ENCODE measurements at places on chromosomes 1 and 21.

- no peak for DNase-seq
Observed at GRCh38 chr1:34167389-34167788, 2.4 kb upstream of the CSMD2 start.

GRCh38 chr21:41477641-41478318 lies 30.2 kb downstream of the TMPRSS2 start:
- DNase-seq, result no peak

GRCh38 chr1:164562061-164562460 lies 3.1 kb downstream of the PBX1 start:
- DNase-seq, result no peak

DNA sequence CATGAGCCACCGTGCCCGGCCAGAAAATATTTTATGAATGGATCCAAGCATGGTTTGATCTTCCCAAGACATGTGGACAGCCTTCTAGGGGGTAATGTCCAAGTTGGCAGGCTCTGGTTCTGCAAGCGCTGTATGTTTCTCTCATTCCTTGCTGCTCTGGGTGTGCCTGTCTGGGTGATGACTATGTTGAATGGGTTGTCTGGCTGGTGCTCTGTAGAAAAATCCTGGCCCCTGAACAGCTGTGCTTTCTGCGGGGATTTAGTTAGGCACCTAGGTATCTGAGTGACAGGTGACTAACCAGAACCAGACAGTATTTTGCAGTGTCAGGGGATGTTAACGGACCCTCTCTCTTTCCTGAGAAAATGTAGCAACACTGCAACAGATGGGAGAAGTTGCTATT lies 14.1 kb downstream of the HUNK start:
- DNase-seq, result no peak

DNA sequence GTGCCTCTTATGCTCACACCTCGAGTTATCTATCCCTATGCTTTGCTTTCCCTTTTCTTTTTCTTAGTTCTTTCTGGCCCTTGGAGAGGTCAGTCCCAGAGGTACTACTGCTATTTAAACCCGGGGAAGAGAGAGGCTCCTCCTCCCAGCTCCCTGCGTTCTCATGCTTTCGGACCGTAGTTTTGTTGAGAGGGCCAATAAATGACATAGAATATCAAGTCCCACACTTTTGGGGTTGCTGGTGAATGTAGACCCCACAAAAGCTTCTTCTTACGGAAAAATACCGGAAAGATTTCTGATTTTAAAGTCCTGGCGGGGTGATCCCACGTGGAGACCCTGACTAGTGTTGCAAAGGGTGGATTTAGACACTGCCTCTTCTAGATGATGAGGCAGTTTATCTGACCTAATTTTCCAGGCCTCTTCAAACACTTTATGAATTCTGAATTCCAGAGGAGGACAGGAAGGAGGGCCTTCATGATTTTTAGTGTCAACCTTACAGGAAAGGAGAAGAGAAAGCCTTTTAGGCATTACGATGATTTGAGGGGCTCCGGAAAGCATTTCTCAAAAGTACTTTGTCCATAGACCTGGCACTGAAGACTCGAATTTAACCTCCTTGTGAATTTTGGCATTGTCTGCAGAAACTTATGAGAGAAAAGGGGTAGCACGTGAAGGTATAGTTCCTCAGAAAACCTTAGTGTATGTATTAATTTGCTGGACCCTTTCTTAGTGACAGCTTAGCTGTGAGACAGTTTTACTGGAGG lies 694 bp downstream of the TMEM167B start:
- DNase-seq, result no peak

DNA sequence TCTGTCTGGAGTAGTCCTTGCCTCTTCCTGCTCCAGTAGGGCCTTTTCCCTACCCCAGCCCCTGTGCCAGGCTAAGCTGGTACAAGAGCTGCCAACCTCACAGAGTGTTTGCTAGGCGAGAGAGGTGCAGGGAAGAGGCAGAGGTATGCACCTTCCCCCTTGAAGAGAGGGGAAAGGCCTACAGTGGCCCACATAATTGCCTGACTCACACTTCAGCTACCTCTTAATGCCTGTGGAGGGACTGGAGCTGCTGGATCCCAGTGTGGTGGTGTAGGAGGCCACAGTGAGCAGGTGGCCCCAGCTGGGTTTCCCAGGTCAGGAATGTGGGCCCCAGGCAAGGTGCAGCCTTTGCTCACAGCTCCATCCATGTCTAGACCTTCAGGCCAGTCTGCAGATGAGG lies 3.3 kb upstream of the CCDC28B start:
- DNase-seq, result no peak

GRCh38 chr1:11373895-11374747 lies 101.1 kb downstream of the UBIAD1 start:
- DNase-seq, result peak; percentile 49

- DNase-seq, result peak; percentile 25
Observed at GRCh38 chr1:54965624-54966340, 14.6 kb upstream of the TMEM61 start.

DNA sequence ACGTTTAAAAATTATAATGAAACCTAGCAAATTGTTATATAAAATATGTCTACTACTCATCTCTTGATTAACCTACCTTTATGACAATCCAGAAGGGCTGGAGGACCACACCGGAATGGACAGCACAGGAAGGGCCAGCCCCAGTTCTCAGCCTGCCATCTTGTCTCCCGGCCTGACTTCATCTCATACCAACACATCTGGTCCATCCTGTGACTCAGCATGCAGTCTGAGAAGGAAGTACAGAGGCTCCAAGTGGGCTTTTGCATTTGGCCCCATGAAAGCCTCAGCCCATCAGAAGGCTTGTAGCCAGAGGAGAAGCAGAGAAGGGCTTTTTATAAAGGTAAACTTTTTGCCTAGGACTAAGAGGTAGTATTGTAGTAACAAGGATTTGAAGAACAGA lies 436.6 kb downstream of the MRPL39 start:
- DNase-seq, result no peak

DNA sequence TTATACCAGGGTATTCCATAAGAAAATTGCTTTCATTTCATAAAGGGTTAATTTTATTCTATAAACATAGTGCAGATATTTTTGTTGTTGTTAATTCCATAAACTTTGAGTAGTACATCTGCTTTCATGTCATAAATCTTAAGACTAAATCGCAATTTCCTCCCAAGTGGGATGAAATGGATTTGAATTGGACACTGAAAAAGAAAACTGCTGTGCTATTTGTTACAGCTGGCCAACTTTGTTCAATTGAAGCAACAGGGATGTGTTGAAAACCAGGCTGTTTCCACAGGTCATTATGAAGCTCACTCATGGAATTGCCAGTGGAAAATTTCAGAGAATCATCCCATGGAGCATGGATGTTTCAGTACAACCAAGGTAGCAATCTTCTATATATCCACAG lies 252.5 kb upstream of the RGS18 start:
- DNase-seq, result no peak

DNA sequence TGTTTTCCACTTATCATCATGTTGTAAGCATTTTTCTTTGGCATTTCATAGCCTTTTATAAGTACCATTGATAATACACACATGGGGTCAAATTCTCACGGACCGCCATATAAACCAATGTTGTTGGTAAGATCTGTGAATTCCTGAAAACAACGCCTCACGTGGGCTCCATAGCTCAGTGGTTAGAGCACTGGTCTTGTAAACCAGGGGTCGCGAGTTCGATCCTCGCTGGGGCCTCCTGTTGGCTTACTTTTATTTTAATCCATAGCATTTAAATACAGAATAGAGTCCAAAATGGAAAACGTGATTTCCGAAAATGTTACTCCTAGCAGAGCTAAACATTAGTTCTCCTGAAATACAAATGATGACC lies 83.1 kb downstream of the HHIPL2 start:
- DNase-seq, result peak; percentile 49

GRCh38 chr1:184035719-184036516 lies 1.6 kb downstream of the COLGALT2 start:
- no peak for DNase-seq

DNA sequence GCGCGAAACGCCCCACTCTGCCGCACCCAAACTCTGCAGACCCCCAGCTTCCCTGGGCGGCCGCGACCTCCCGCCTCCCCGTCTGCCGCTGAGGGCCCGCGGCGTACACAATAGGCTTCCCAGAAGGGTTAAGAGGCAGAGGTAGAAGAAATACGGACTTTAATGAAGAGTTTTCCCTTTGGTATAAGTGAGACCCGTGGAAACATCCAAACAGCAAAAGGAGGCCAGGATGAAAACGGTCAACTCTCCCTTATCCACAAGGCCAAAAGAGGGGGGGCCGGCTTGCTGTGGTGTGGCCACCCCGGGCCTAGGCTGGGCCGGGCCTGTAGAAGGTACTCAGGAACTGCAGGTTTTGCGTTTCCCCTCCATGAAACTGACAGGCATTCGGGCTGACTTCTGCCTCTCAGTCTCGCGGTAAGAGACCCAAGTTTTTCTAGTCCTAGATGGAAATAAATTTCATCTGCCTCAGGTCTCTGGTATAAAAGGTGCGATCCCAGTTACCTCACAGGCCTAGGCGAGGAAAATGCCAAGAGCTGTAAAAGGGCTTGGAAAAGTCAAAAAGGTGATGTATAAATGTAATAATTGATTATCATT lies 671 bp upstream of the PYGO2 start:
- no peak for DNase-seq

DNA sequence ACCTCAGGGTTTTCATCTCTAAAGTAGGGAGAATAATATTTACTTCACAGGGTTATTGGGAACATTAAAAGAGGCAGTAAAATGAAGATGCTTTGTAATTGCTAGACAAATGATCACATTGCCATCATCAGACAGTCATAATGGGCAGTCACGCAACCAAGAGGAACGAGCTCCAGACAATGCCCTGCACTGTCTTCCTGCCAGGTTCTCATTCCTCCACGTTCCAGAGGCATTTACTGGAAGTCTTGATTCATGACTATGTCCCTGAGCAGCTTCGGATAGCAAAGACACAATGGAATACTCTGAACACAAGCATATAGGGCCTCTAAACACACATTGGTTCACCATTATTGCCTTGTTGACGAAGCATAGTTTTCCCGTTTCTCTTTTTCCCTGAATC lies 389.7 kb downstream of the NTNG1 start:
- DNase-seq, result no peak

- DNase-seq, result peak; percentile 68
Observed at GRCh38 chr1:50424045-50424883, 1.0 kb upstream of the DMRTA2 start.

DNA sequence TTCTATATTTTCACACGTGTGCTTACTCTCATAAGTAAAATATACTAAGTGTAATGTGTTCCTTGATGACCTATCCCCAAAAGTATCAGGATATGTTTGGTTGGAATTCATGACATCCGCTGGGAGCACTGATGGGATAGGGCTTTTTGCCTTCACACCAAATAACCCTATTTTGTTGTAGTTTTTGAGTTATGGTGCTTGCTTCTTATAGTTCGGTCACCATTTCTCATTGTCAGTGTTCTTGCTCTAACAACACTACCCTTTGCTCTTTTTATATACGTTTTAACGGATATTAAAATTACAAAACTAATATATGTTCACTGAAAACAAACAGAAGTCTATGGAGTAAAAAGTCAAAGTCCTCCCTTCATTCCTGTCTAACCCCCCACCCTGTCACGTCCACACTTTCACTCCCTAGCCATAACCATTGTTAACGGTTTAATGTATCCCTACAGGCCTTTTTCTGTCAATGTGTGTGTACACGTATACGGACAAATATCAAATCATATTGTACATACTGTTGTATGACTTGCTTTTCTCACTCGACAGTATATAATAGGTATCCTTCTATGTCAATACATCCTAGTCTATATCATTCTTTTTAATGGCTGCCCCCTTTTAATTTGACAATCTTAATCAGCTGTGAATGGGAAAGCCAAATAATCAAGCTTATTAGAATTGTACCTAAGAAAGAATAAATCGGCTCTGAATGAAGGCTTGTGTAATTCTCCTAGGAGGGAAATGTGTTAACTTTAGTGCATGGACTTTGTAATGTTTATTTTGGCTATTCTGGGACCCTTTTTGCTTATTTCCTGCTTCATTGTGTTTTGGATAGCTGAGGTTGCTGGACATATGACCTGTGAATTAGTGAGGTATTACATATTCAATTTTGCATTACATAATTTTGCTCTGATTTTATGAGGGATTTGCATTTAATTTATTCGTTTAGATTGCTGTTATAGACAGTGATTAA lies 3.5 kb upstream of the RNF220 start:
- DNase-seq, result no peak

- DNase-seq, result no peak
Observed at GRCh38 chr1:21546122-21546825, 37.1 kb downstream of the ALPL start.

- no peak for DNase-seq
Observed at GRCh38 chr1:111267801-111268508, 22.7 kb upstream of the CHIA start.

GRCh38 chr1:29148656-29149491 lies 25.2 kb upstream of the TMEM200B start:
- DNase-seq, result no peak

DNA sequence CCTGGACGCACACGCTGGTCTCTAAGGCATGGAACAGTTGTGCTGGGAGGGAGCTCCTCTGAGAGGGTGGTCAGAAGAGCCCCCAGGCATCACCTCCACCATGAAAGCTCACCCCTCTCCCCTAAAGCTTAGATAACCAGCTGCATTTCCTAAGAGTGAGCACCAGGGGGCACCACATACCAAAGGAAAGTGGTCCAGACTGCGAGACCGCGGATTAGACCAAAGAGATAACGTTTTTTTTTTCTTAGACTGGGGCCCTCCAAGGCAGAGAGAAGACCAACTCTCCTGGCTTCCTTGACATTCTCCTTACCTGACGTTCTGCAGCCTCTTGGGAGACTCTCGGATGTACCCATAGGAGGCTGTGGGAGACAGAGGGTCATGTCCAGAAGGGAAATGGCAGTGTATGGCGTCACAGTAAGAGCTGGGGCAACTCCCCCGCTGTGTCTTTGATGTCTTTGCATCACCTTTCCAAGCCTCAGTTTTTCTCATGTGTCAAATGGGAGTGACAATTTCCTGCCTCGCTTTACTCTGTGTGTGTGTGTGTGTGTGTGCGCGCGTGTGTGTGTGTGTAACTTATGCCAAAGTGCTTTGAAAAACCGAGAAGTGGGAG lies 12.3 kb upstream of the IFNLR1 start:
- peak; percentile 66 for DNase-seq

DNA sequence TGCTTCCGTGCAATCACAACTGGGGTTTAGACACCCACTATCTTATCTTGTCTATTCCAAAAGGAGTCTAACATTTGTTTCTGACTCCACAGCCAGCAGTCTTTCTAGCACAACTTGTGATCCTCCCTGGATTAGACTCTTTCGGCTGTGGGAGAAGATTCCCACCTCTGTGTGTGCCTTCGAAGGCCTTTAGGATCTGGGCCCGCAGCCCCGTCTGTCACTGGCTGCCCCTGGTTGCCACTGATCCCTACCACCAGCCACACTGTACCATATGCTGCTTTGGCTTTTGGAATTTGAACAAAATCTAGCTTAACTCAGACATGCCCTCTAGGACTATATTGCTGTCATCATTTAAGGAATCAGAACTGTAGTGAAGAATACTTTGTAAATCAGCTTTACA lies 18.0 kb downstream of the NTPCR start:
- no peak for DNase-seq

GRCh38 chr21:25974964-25975363 lies 195.6 kb downstream of the APP start:
- DNase-seq, result no peak

DNA sequence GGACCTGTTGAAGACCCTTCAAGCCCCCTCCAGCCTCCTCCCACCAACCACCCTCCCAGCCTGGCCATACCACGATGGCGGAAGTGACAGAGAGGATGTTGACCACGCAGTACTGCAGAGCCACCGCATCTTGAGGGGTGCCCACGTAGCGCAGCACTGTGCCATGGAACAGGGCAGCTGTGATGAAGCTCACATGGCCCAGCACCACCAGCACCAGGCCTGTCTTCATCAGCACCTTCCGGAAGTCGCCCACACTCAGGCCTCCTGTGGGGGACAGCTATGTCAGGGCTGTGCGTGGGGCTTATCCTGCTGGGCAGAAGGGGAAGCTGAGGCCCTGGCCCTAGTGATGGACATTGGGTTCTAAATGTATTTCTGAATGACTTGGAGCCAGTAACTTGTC lies 3.1 kb downstream of the TMEM54 start:
- no peak for DNase-seq
